ENCODE measurements at places on chromosomes 5 and 9.

- no peak for DNase-seq
Observed at GRCh38 chr5:119290161-119290569, 65.7 kb upstream of the TNFAIP8 start.

DNA sequence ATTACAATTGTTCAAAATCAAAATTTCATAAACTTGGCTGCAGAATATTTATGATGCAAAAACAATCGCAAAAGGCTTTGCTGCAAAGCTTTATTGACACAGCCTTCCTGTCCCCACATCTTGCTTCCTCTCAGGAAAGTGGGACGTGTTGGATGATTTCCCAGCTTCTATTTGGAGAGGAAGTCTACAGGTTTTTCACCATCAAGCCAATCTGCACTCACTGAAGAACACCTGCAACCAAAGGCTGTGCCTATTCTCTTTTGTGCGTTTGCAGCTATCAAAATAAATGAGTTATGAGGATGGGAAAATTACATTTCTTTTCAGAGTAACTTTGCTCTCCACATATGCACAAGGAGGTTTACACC, 214.4 kb downstream of the PLK2 start:
- no peak for DNase-seq

DNA sequence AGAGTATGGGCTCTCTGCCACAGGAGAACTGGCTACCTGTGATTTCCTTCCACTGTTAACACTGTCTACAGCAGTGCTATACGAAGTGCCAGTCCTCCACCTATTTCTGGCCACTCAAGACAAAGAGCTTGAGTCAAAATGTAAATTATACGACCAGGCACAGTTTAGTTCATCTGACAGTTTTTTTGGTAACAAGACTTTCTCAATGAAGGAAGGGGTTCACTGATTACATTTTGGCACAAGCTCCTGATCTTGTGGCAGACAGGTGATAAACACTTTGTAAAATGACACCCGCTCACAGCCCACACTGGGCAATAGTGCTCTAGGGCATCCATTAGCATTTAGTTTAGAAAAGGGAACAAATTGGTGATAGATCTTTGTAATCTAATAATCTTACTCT, 8.6 kb downstream of the RBM22 start:
- no peak for DNase-seq

GRCh38 chr5:127206320-127207113, 84.1 kb upstream of the MEGF10 start:
- no peak for DNase-seq

- no peak for DNase-seq
Observed at GRCh38 chr9:117535973-117536372, 121.1 kb upstream of the ASTN2 start.

- no peak for DNase-seq
Observed at GRCh38 chr5:1474866-1475543, 29.8 kb upstream of the SLC6A3 start.

GRCh38 chr5:135476615-135477581, 24.7 kb upstream of the TIFAB start:
- no peak for DNase-seq

All from right kidney (tissue), 9 donors.